ENCODE measurements at places on chromosomes 13 and 19.

GRCh38 chr19:42422901-42423461 lies 4.2 kb downstream of the LIPE start:
- no peak for DNase-seq

DNA sequence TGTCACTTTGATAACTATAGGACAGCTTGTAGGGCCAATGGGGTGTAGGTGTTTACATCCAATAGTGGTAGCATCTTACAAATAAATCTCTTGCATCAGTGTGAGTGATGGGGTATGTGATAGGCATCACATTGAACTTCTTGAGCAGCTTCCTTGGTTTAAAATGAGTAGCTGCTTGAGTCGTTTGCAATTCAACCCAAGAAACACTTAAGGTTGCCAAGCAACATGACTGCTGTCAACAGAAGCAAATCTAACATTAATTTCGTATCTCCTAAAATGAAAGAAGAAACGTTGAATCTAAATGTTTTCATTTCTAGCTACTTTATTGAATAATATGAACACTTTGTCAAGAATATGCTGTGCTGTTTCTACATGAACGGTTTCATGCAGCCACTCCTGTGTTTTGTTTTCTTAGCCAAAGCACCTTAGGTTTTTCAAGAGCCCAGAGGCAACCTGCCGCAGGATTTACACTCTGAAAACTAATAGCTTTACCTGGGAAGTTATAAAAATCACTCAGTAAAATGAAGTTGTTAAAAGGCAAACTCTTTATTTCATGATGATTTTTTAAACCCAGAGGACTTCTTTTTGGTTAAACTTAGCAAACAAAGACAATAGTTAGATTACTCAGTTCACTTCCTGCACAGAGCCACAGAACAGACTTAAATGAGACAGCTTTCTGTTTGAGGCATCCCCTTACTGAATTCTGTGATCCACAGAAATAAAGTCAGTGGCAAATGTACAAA lies 305.2 kb downstream of the MTUS2 start:
- no peak for DNase-seq

- DNase-seq, result no peak
Measured at GRCh38 chr19:40704491-40705361, 12.0 kb downstream of the COQ8B start.

GRCh38 chr13:33287142-33287882 lies 1.8 kb upstream of the STARD13 start:
- no peak for DNase-seq

- DNase-seq, result no peak
Measured at GRCh38 chr13:79246578-79246949, 159.5 kb downstream of the RBM26 start.

DNA sequence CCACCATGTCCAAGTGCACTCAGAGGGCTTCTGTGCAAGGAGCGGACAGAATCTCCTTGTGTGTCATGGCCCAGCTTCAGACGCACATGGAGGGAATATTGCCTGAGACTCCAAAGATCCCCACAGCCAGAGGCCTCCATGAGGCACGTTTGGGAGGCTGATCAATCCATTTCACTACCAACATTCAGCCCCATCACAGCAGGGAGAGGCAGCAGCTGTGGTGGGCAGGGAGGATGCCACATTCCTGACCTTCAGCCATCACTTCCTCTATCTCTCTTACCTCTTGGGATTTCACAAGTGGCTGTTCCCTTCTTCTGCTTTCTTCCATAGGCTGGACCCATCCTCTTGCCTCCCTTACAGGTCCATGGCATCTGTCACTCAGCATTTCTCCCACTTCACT lies 82.4 kb upstream of the MBNL2 start:
- no peak for DNase-seq

DNA sequence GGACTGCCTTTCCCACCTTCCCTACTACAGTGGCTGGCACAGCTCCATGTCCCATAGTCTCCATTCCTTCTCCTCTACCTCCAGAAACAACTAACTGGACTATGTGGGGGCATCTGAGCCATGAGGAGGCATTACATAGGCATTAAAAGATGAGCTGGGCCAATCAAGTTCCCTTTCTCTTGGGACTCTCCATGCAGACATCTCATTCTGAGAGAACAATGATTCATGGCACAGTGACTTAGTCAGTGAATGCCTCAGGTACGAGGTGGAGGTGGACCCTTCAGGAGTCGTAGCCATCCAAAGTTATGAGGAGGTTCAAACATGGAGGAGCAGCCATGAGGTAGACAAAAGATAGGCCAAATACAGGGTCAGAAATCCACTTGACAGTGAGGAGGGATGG lies 70.0 kb downstream of the GPC6 start:
- no peak for DNase-seq

DNA sequence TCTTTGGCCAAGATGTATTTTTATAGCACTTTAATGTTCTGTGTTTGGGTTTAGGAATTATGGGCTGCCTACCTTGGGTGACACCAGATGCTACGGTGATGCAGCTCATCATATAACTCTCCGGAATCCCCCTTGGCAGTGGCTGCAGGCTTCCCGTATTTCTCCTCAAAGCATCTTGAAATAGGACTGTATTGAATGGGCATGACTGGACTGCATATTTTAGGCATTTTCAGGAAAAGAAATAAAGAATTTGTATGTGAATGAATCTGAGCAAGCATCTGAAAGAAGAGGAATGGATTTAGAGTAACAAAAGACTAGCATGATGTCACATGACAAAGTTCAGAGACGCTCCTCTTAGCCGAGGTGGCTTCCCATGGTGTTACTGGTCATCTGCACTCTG lies 70.6 kb downstream of the DGKH start:
- DNase-seq, result no peak

GRCh38 chr13:113876346-113877148 lies 12.7 kb upstream of the GAS6 start:
- DNase-seq, result no peak

DNA sequence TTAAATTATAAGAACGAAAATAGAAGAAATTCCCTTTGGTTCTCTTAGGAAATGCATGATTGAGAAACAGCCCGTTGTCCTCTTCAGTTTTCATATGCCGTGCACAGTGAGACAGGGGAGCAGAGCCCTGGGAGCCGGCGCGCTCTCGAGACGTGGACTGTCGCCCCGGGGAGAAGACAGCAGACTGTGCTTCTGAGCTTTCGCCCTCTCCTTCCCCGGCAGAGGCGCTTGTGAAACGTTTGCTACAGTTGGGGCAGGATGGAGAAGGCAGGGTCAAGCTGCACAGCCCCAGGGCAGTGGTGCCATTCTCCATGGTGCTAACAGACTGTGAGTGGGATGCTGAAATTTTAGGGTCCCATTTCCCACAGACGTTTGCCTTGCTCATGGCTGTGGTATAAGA lies 192.2 kb upstream of the KL start:
- no peak for DNase-seq

- no peak for DNase-seq
Measured at GRCh38 chr13:98947925-98948324, 29.9 kb downstream of the DOCK9 start.

DNA sequence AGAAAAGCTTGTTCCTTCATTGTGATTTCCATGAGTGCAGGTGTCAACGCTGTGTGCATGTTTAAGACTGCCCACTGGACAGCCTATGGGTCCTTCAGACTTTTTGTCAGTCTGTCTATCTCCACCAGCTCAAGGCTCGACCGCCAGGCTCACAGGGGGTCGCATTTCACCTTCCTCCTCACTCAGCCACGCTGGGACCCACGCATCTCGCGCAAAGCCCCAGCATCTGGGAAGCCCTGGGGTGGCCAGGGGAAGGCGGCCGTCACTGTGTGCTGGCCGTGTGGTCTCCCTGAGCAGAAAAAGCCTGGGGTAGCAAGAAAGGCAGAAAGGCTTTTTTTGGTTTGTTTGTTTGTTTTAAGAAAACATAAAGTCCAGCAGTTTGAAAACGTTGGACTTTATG lies 48.5 kb downstream of the KLF2 start:
- no peak for DNase-seq

DNA sequence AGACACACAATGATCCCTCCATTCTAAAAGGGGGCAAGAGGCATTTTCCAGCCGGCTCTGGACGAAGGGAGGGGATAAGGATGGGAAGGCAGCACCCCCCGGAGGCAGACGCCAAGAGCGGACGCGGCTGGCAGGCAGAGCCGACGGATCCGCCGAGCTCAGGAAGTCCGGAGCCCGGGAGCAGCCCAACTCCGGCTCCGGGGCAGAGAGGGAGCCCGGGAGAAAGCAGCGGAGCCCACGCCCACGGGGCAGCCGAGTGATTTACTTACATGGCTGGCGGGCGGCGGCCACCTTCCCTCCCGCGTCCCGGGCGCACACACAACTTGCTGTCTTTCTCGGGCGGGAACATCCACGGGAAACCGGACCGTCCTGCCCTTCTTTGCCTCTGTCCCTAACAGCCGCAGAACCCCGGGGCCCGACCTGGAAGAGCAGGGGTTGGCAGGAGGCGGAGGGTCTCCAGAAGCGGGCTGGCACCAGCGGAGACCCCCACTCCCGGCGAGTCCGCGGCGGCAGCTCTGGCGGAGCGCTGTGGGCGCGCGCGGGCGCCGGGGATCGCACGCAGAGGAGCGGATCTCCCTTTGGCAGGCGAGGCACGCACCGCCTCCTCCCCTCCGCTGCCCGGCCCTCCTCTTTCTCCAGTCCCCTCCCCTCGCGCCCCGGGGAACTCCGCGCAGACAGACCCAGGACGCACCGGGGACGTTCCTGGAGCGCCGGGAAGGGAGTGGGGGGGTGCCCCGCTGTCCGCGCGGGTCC lies at the start of gene LHFPL6:
Gene LHFPL6 (minus strand): TSS at position 580 of the 753 bp plus-strand sequence.
- DNase-seq, result peak; percentile 70

DNA sequence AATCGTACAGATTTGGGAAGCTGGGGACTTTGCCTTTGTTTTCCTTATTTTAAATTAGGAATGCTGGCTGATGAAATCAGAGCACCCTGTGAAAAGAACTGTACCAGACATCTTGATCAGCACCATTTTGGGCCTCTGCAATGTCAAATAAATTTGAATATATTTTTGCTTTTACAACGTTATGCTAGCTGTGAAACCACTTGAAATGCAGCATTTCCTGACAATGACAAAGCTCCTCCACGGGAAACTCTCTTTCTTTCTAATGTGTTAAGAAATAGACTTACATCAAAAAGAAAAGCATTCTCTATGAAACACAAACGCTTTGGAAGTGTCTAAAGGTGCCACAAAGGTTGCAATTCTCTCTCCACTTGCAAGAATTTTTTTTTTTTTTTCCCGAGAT lies 47.1 kb upstream of the MAP3K10 start:
- no peak for DNase-seq

- DNase-seq, result peak; percentile 4
Measured at GRCh38 chr19:34808566-34808965, 35.6 kb upstream of the ZNF599 start.

GRCh38 chr19:17942181-17942580 lies 9.4 kb downstream of the CCDC124 start:
- DNase-seq, result no peak

DNA sequence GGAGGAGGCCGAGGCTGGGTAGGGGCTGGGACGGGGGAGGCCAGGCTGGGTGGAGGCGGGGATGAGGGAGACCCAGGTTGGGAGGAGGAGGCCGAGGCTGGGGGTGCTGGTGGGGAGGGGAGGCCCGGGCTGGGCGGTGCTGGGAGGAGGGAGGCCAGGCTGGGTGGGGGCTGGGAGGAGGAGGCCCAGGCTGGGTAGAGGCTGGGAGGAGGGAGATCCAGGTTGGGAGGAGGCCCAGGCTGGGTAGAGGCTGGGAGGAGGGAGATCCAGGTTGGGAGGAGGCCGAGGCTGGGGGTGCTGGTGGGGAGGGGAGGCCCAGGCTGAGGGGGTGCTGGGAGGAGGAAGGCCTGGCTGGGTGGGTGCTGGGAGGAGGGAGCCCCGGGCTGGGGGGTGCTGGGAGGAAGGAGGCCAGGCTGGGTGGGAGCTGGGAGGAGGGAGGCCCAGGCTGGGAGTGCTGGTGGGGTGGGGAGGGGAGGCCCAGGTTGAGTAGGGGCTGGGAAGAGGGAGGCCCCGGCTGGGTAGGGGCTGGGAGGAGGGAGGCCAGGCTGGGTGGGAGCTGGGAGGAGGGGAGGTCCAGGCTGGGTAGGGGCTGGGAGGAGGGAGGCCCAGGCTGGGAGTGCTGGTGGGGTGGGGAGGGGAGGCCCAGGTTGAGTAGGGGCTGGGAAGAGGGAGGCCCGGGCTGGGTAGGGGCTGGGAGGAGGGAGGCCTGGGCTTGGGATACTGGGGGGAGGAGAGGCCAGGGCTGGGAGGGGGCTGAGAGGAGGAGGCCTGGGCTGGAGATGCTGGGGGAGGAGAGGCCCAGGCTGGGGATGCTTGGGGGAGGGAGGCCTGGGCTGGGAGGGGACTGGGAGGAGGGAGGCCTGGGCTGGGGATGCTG lies 10.7 kb downstream of the TPGS1 start:
- no peak for DNase-seq

- no peak for DNase-seq
Measured at GRCh38 chr13:113754691-113755090, 4.3 kb upstream of the TMEM255B start.

Measured in amniotic stem cell (primary cell).